ENCODE measurements at places on chromosomes 4 and X. TPM values are rescaled to one million over a fixed set of nuclear protein-coding genes. Genes with fewer than 3 reads are reported as not detected.

The WAS gene
- 0.39 TPM for total RNA-seq

The PRSS12 gene
- total RNA-seq, result 12.0 TPM

DNA sequence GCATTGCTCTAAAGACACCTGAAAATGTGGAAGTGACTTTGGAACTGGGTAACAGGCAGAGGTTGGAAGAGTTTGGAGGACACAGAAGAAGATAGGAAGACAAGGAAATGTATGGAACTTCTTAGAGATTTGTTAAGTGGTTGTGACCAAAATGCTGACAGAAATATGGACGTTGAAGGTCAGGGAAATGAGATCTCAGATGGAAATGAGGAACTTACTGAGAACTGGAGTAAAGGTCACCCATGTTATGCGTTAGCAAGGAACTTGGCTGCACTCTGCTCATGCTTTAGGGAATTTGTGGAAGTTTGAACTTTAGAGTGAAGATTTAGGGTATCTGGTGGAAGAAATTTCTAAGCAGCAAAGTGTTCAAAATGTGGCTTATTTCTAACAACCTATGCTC is 99.4 kb downstream of the FAM13A start:
- H3K36me3 ChIP-seq, result no peaks in the 10 kb centered on the region
- H3K4me1 ChIP-seq, result peaks cover 4% of the 10 kb centered on the region
- H3K27me3 ChIP-seq, result no peaks in the 10 kb centered on the region

DNA sequence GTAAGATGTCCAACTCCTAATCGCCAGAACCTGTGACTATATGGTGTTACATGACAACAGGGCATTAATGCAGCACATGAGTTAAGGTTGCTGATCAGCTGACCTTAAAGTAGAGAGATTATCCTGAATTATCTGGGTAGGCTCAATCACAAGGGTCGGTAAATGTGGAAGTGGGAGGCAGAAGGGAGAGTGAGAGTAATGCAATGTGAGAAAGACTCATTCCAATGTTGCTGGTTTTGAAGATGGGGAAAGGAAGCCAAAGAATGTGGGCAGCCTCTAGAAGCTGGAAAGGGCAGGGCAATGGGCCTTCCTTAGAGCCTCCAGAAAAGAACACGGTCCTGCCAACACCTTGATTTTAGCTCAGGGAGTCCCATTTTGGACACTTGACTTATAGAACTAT is 67.4 kb downstream of the STX18 start:
- no peaks in the 10 kb centered on the region for H3K27me3 ChIP-seq
- H3K4me3 ChIP-seq, result no peak overlapping the region
- no peak overlapping the region for H3K27ac ChIP-seq
